NCI-H1092 treated with DMSO at 0.1 percent for 48 hours (cell line): ENCODE measurements at places on chromosomes 12 and 14.

- no peak for DNase-seq
Measured at GRCh38 chr14:90087433-90087832, 25.6 kb downstream of the KCNK13 start.

GRCh38 chr14:91636604-91637003 lies 95.3 kb downstream of the CATSPERB start:
- DNase-seq = no peak

- DNase-seq = no peak
Measured at GRCh38 chr14:89588840-89589296, 171.8 kb upstream of the FOXN3 start.

GRCh38 chr14:104682107-104682593 lies 7.3 kb upstream of the INF2 start:
- no peak for DNase-seq
